ENCODE measurements at places on chromosomes 7 and 10.

DNA sequence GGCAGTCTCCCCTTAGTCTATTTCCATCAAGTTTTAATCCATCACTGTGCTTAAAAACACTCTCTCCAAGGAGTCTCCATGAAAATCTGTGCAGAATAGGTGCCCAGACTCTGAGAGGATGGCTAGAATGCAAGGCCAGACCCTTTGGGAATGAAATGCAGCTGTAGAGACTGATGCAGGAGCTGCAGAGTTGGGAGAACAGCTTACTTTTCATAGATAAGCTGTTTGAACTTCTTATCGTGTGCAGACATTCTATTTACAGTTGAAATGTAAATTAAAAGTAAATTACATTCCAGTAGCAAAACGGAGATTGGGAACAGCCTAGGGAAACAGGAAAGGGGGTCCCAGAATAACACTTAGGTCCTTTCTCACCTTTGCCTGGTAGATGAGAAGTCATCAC lies 14.9 kb downstream of the ZNF22 start:
- no peak for DNase-seq

DNA sequence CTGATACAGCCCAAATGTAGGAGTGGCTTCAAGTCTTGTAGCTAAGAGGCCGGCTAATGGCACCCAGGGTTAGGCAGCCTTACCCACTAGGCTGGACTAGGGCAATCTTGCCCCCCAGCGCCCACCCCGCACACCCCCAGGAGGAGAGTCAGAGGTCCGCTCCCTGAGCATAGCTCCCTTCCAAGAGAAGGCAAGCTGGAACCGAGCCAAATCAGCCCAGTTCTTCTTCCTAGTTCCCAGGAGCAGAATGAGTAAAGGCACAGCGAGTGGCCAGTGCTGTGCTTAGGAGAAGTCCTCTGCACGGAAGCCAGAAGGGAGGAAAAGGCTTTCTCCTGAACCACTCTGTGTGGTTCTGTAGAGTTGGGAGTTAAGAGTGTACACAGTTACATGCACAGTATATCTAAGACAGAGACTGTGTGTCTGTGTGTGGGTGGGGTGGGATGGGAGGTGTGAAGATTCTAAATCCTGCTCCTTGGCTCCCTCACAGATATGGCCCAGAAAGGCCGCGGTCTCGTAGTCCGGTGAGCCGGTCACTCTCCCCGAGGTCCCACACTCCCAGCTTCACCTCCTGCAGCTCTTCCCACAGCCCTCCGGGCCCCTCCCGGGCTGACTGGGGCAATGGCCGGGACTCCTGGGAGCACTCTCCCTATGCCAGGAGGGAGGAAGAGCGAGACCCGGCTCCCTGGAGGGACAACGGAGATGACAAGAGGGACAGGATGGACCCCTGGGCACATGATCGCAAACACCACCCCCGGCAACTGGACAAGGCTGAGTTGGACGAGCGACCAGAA lies 59.7 kb upstream of the PDCD4 start:
- no peak for DNase-seq

GRCh38 chr7:35716038-35716803 lies 21.3 kb upstream of the HERPUD2 start:
- no peak for DNase-seq

DNA sequence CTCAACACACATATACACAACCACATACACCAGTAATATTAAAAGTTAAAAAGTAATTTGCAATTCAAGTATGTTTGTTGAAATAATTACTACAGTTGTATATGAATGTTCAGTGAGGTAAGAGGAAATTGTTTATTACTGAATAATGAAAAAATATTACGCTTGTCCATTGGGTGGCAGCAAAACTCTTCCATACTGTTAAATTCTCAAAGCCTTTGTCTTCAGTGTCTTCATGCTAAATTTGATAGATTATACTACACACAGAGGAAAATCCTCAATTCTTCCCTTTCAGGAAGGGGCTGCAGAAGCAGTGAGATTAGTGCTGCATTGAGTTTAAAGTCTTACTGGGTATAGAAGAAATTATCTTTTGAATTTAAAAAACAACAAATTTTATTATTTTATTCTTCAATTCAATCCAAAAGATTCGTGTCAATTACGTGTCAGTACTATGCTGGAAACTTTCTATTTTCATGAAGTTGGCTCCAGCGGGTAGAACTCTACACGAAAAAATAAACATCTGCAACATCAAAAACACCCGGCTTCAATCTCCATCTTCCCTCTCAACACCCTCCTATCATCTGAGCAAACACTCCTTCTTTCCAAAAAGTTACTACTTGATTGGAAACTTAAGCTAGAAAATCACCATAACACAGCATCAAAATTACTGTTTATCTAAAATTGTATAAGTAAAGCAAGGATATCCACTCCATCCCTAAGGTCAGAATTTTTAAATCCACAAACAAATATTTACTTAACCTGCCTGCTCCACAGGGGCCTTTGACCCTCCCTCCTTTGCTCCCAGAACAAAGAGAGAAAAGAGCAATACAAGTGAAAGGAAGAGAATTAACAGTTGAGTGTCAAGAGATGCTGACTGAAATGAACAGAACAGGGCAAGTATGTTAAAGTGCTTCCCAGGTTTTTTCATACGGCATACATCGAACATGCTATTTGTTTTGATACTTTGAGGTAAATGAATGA lies 37.0 kb upstream of the TES start:
- no peak for DNase-seq

DNA sequence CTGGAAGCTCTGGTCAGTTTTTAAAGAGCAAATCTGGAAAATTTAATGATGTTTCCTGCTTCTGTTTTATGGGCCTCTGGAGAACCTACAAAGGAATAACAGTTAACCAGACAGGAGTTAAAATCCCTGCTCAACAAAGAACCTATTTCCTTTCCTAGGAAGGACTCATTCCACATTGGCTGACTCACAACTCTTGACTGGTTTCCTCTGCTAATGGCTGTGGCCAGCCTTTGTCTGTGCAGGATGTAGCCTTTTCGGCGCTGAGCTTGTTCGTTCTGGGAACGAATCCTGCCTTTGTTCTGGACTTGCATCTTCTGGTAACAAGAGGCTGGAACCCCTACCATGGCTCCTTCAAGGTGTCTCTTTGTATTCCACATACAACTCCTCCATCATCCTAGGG lies 112.8 kb upstream of the PDCD4 start:
- no peak for DNase-seq

- DNase-seq: no peak
Measured at GRCh38 chr7:131010717-131011431, 276.9 kb upstream of the KLF14 start.

GRCh38 chr10:76178532-76179292 lies 747.3 kb downstream of the LRMDA start:
- DNase-seq: no peak

- DNase-seq: no peak
Measured at GRCh38 chr10:271201-271600, 135.9 kb downstream of the ZMYND11 start.

DNA sequence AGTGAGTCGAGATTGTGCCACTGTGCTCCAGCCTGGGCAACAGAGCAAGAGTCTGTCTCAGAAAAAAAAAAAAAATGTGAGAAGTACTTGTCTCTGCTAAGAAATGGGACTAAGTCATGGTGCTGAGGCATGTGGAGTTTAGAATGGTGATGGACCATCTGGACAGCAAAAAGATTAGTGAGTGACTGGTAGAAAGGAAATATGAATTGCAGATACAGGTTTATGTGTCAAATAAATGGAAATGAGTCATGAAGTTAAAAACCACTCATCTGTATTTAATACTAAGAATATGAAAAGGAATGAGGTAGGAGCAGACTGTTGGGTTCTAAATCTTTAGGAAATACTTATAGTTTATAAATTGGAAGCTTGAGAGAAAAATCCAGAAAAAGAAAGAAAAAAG lies 625.7 kb upstream of the ANKRD30A start:
- no peak for DNase-seq

DNA sequence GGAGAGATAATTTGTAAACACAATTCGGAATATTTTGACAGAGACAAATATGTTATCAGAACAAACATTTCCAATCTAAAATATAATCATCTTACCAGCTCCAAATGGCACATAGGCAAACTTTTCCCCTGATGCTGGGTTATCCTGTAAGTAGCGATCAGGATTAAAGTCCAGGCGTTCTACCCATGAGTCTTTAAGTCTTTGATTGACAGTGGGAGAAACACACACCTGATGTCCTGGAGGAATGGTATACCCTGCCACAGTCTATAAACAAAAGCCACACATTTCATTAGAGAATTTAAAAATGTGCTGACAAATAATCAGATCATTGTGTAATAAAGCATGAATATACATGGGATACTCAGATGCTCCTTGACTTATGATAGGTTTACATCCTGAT lies 17.3 kb downstream of the CYP51A1 start:
- DNase-seq: no peak

GRCh38 chr7:131027287-131027773 lies 293.3 kb upstream of the KLF14 start:
- no peak for DNase-seq

DNA sequence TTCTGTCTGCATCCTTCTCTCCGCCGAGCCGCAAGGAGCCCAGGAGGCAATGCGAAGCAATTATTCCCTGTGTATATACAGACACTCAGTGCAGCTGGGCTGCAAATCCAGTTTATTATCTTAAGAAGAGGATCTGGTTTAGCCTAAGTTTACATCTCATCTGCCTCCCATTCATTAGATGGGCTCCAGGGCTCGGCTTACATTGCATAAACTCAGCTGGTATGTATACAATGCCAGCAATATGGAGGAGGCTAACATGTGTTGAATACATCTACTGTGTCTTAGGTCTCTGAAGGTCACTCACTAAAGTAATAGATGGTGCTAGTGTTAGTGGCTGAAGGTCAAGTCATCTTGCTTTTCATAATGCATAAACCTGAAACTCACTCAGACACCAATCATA lies 996.8 kb downstream of the KCNMA1 start:
- no peak for DNase-seq

DNA sequence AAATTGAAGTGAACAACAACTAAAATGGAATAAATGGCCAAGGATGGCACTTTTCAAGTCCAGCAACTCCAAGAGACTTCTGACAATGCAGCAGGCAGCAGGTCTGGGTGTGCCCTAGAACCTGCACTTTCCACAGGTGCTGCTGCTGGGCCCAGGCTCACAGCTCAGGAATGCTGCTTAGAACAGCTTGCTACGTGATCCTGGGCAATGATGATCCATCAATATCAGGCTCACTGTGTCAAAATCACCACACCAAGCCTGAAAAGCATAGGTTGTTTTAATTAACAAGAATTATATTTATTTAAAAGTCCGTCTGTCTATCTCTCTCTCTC lies 148.4 kb downstream of the TNS3 start:
- DNase-seq: no peak

- no peak for DNase-seq
Measured at GRCh38 chr7:141202535-141202934, 128.7 kb downstream of the TMEM178B start.

GRCh38 chr10:79229071-79229541 lies 118.2 kb upstream of the PPIF start:
- no peak for DNase-seq

DNA sequence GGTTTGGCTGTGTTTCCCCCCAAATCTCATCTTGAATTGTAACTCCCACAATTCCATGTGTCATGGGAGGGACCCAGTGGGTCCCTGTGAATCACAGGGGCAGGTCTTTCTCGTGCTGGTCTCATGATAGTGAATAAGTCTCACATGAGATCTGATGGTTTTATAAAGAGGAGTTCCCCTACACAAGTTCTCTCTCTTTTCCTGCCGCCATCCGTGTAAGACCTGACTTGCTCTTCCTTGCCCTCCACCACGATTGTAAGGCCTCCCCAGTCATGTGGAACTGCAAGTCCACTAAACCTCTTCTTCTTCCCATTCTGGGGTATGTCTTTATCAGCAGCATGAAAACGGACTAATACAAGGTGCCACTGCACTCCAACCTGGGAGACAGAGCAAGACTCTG lies 329.2 kb downstream of the TNS3 start:
- no peak for DNase-seq

DNA sequence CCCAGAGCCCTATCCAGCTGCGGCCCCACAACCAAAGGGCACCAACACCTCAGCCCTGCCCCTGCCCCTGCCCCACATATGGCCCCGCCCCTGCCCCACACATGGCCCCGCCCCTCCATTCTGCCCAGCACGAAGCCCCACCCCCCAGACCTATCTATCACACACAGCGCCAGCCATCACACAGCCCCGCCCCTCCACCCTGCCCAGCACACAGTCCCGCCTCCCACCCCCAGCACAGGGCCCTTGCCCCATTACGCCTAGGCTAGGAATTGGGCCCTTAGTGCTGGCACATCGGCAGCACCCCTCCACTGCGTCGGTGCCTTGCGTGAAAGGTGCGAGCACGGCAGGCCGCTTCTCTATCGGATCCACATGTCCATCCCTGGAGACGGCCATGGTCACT lies 126.8 kb downstream of the MAD1L1 start:
- DNase-seq: no peak

DNA sequence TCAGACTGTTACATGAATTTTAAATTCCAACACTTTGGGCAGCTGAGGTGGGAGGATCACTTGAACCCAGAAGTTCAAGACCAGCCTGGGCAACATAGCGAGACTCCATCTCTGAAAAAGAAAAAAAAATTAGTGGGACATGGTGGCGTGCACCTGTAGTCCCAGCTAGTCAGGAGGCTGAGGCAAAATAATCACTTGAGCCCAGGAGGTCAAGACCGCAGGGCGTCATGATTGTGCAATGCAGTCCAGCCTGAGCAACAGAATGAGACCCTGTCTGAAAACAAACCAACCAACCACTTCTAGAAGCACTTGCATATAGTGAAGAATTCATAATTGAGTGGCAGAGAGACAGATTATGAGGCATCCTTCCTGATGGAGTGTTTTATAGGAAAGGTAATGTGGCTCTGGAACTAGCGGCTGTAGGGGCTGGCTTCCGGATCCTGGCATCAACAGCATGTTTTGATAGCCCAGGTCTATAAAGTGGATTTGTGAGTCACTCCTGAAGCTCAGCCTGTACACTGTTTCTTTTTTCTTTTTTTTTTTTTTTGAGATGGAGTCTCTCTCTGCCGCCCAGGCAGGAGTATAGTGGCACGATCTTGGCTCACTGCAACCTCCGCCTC lies 40.3 kb upstream of the RSBN1L start:
- DNase-seq: no peak

- no peak for DNase-seq
Measured at GRCh38 chr7:159091480-159092475, 52.9 kb downstream of the VIPR2 start.

- DNase-seq: no peak
Measured at GRCh38 chr7:140316165-140316661, 82.1 kb downstream of the SLC37A3 start.

DNA sequence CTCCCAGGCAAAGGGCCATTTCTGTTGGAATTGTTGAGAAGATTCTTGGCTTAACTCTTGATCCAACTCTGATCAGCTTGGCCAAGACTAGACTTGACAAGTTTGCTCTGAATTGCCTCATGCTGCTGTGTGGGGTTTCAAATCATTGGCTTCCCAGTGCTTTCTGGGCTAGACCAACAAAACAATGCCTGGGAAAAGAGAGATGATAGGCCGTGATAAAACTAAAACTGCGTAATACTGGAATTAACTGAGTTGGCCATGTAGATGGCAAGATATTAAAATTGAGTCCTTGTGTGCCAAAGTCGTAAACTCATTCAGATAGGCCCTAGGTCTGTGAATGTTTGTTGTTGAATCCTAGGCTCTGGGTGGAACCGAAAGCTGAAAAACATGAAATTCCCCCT lies 222.6 kb downstream of the MGMT start:
- DNase-seq: no peak
